ENCODE measurements at places on chromosomes 2 and 18. TPM values are rescaled to one million over a fixed set of nuclear protein-coding genes. Genes with fewer than 3 reads are reported as not detected.

CTDP1 gene
- 13.9 TPM for total RNA-seq

DOCK10 gene
- 12.1 TPM for total RNA-seq

CNRIP1 gene
- 26.4 TPM for total RNA-seq

HDAC4 gene
- 5.4 TPM for total RNA-seq

TWIST2 gene
- 0.19 TPM for total RNA-seq

MOCOS gene
- total RNA-seq: 27.0 TPM

GRCh38 chr2:122875091-122875865 lies 1119.8 kb downstream of the TSN start:
- H3K4me3 ChIP-seq: no peak overlapping the region
- H3K36me3 ChIP-seq: no peaks in the 10 kb centered on the region
- no peaks in the 10 kb centered on the region for H3K4me1 ChIP-seq
- DNase-seq: no peak
- H3K27ac ChIP-seq: no peak overlapping the region
- no peaks in the 10 kb centered on the region for H3K27me3 ChIP-seq

- DNase-seq: no peak
- H3K36me3 ChIP-seq: no peaks in the 10 kb centered on the region
- no peak overlapping the region for H3K27ac ChIP-seq
- H3K4me1 ChIP-seq: no peaks in the 10 kb centered on the region
- no peaks in the 10 kb centered on the region for H3K27me3 ChIP-seq
- no peak overlapping the region for H3K4me3 ChIP-seq
These were observed 147.7 kb downstream of the CTNNA2 start for GRCh38 chr2:79660557-79660956.

GRCh38 chr2:226608451-226608850 lies 191.2 kb downstream of the IRS1 start:
- H3K27me3 ChIP-seq: no peaks in the 10 kb centered on the region
- no peak overlapping the region for H3K4me3 ChIP-seq
- H3K27ac ChIP-seq: no peak overlapping the region
- no peaks in the 10 kb centered on the region for H3K4me1 ChIP-seq

- DNase-seq: no peak
- no peaks in the 10 kb centered on the region for H3K27me3 ChIP-seq
- H3K4me1 ChIP-seq: peaks cover 9% of the 10 kb centered on the region
These were observed 2.9 kb upstream of the MGAT5 start for GRCh38 chr2:134250840-134251461.

- H3K27me3 ChIP-seq: no peaks in the 10 kb centered on the region
- DNase-seq: no peak
- no peak overlapping the region for H3K27ac ChIP-seq
- no peaks in the 10 kb centered on the region for H3K36me3 ChIP-seq
- no peaks in the 10 kb centered on the region for H3K4me1 ChIP-seq
These were observed 17.7 kb upstream of the CIB4 start for GRCh38 chr2:26658691-26659346.

GRCh38 chr2:190466819-190467446 lies 58.8 kb downstream of the MFSD6 start:
- H3K4me1 ChIP-seq: no peaks in the 10 kb centered on the region
- DNase-seq: no peak
- no peak overlapping the region for H3K27ac ChIP-seq
- no peaks in the 10 kb centered on the region for H3K36me3 ChIP-seq

DNA sequence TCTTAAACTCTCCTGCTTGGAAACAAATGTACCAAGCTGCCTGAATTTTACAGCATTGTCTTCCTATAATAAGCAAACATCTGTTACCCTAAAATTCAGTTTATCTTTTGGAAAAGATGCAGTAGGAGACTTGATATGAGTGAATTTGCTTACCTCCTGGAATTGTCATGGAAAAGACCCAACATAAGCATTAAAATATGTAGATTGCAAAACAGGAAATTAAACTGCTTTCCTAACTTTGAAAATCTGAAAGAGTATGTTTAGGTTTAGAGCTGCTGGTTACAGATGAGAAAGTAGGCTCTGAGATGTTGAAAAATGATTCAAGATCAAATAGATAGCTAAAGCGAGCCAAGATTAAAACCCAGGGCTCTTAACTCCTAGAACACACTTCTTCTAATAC lies 316.5 kb downstream of the SOX11 start:
- H3K27me3 ChIP-seq: peaks cover 4% of the 10 kb centered on the region
- DNase-seq: no peak

- no peak for DNase-seq
- no peak overlapping the region for H3K27ac ChIP-seq
- H3K27me3 ChIP-seq: no peaks in the 10 kb centered on the region
- H3K4me1 ChIP-seq: no peaks in the 10 kb centered on the region
These were observed 289.7 kb upstream of the PARD3B start for GRCh38 chr2:204255526-204255925.
